ENCODE measurements at places on chromosomes 1 and 21. TPM values are rescaled to one million over a fixed set of nuclear protein-coding genes. Genes with fewer than 3 reads are reported as not detected.

GRCh38 chr21:22575165-22575584 lies 1577.0 kb downstream of the NCAM2 start:
- H3K27ac ChIP-seq, result no peak overlapping the region
- H3K4me3 ChIP-seq, result no peak overlapping the region
- DNase-seq, result no peak
- no peaks in the 10 kb centered on the region for H3K36me3 ChIP-seq
- no peaks in the 10 kb centered on the region for H3K27me3 ChIP-seq

DNA sequence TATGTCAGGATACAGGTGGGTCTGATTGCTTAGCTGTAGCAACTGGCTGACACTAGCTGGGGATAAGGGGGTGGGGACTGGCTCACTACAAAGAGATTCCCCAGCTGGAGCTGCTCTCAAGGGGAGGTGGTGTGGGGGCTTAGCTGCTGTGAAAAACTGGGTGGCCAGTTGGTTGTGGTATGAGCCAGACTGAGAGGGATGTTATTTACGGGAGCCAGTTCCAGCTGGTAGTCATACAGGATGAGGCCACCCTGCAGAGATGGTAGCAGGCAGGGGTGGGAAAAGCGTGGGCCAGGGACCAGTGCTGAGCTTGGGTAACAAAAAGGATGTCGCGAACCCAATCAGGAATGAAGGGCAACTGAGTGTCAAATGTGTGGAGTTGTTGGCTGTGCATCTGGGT lies 204.0 kb upstream of the C21orf91 start:
- no peak for DNase-seq
- no peaks in the 10 kb centered on the region for H3K36me3 ChIP-seq

DNA sequence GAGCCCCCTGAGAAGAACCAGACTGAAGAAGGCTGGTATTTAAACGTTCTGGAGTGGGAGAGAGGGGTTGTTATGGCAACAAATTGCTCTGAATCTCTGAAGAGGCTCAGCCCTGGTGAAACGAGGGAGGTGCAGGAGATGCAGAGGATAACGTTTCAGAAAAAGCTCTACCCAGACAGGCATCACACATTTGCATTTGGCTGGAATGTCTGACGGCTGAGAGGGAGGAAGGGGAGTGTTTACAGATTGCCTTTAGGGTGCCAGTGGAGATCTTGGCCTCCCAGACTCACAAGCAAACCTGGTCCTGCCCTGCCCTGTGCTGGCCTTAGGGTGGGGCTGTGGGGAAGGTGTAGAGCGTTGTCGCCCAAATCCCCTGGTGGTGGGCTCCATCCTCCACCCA lies 169.0 kb upstream of the AJAP1 start:
- no peak for DNase-seq
- no peaks in the 10 kb centered on the region for H3K27me3 ChIP-seq
- peaks cover 3% of the 10 kb centered on the region for H3K4me1 ChIP-seq
- H3K4me3 ChIP-seq, result no peak overlapping the region
- H3K27ac ChIP-seq, result no peak overlapping the region

DNA sequence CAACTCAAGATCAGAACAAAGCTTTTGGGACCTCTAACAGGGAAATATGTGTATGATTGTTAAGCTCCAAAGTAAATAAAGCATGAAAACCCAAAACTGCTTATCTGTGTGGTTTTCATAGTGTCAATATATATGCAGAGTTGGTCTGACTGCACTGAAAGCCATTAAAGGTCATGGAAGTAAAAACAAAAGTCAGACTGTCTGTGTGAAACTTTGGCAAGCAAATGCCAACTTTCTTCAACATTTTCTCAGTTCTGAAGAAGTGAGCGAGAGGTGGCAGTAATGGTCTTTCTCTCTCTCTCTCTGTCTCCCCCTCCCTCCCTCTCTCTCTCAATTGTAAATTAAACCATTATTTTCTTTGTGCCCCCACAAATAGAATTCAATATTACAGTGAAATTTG lies 100.1 kb upstream of the S1PR1 start:
- H3K4me1 ChIP-seq, result peaks cover 67% of the 10 kb centered on the region
- peak overlapping the region; percentile 42 for H3K4me3 ChIP-seq
- no peaks in the 10 kb centered on the region for H3K27me3 ChIP-seq
- peaks cover 12% of the 10 kb centered on the region for H3K36me3 ChIP-seq

DNA sequence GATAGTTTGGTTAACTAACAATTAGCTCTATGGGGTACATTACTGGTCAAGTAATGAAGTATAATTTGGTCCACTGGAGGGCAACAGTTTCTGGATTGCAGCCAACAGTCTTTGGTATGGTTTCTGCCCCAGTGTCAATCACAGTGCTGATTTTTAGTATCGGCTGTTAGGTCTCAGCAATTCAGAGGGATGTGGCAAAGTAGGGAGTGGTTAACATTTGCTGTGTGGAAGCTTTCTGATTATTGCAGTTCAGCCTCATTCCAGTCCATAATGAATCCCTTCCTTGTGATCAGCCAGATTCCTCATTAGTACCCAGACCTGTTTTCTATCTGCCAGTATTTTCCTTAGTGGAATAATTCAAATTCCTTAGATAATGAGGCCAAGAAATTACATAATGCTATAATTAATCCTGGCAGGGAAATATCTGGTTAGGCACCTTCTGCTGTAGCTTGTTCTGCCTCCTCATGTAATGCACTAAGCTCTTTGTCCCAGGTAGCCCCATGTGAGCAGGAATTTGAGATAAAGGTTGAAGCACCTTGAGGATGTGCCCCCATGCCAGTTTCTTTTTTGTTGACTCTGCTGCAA lies 14.0 kb downstream of the F3 start:
- peaks cover 19% of the 10 kb centered on the region for H3K27me3 ChIP-seq
- H3K4me3 ChIP-seq, result no peak overlapping the region
- no peaks in the 10 kb centered on the region for H3K4me1 ChIP-seq

DNA sequence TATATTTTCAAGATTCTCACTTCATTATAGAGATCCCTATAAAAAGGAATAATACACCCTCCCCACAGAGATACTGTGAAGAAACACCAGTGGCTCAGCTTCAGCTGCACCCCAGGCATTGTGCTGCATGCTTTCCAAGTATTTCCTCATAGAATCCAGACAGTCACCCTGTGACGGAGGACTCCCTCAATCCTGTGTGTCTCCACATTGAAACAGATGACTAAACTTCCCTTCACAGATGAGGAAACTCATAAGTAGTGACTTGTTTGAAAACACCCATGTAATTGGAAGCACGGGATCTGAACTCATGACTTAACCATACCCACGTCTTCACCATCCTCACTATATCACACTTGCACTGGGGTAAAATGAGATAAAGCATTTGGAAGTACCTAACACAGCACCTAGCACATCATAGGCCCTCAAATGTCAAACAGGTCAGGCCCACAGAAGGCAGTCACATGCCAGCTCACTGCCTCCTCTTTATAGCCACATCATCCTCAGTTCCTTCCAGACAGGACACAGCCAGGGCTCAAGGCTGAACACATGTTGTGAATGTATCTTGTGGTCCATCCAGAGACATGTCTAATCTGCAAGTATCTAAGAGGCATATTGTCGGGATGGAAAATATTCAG lies 55.2 kb downstream of the GPR161 start:
- H3K27ac ChIP-seq, result no peak overlapping the region
- no peaks in the 10 kb centered on the region for H3K27me3 ChIP-seq
- no peak overlapping the region for H3K4me3 ChIP-seq
- H3K4me1 ChIP-seq, result peaks cover 4% of the 10 kb centered on the region

The SELE gene
- not detected for total RNA-seq

The PDE4B gene
- total RNA-seq, result 21.4 TPM

Data from activated CD8-positive, alpha-beta T cell treated with anti-CD3 and anti-CD28 coated beads, Interleukin-2, amount 10 ng/mL, durations not matched to agents 7 days and 5 days (primary cell).